ENCODE measurements at places on chromosomes 5 and 9.

DNA sequence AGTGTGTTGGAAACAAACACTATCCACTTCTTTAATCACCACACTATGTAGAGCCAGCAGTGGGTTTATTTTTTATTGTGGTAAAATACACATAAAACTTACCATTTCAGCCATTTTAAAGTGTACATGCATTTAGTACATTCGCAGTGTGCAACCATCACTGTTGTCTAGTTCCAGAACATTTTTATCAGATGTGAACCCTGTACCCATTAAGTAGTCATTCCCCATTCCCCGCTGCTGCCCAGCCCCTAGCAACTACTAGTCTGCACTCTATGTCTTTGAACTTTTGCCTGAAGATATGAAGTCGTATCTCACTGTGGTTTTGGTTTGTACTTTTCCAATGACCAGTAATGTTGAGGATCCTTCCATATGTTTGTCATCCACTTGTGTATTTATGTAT lies 30.2 kb upstream of the F2R start:
- DNase-seq, result no peak

DNA sequence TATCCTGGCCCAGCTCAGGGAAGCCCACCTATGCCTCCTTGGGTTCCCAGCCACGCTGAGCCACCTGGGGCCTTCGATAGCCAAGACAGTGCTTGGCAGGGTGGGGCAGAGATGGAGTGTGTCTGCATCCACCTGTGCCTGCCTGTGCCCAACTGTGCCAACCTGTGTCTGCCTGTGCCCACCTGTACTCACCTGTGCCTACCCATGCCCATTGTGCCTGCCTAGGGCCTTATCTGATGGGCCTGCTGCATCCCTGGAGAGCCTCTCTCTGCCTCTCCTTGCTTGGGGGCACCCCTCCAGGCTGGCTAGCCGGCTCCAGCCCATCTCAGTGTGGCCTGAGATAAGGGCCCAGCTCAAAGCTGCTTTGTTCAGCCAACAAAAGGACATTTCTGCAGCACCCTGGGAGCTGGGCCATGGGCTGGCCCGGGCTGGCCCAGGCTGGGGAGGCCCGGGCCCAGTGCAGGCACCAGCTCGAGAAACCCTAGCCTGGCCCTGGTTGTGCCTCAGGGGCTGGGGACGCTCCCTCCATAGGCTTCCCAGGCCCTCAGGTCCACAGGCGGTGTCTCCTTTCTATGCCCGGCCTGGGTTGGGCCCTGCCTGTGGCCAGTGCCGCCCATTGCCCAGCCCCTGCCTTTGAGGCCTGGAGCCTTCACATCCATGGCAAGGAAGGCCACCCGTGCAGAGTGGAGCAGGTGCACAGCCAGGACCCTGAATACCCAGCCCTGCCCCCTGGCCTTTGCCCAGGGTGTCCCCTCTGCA lies 37.3 kb upstream of the NOTCH1 start:
- no peak for DNase-seq

DNA sequence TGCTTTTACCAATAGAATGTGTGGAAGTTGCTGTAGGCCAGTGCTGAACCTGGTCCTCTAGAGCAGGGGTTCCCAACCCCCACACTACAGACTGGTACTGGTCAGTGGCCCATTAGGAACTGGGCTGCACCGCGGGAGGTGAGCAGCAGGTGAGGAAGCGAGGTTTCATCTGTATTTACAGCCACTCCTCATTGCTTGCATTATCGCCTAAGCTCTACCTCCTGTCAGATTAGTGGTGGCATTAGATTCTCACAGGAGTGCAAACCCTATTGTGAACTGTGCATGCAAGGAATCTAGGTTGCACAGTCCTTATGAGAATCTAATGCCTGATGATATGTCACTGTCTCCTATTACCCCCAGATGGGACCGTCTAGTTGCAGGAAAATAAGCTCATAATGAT lies 6.1 kb upstream of the CCDC152 start:
- DNase-seq, result no peak

GRCh38 chr9:114366334-114367128 lies 21.3 kb downstream of the AKNA start:
- no peak for DNase-seq

- DNase-seq, result no peak
These were observed 26.9 kb downstream of the TBC1D2 start for GRCh38 chr9:98228392-98229089.

GRCh38 chr5:40220260-40220659 lies 459.5 kb upstream of the PTGER4 start:
- no peak for DNase-seq

- DNase-seq, result no peak
These were observed 104.9 kb downstream of the ARL15 start for GRCh38 chr5:54205453-54205852.

Data from dermis blood vessel endothelial cell (primary cell).